ENCODE measurements at places on chromosomes 5 and 9.

GRCh38 chr5:10674582-10674981 lies 86.5 kb downstream of the DAP start:
- no peak for DNase-seq

- no peak for DNase-seq
Measured at GRCh38 chr9:125418404-125418803, 156.8 kb downstream of the GAPVD1 start.

DNA sequence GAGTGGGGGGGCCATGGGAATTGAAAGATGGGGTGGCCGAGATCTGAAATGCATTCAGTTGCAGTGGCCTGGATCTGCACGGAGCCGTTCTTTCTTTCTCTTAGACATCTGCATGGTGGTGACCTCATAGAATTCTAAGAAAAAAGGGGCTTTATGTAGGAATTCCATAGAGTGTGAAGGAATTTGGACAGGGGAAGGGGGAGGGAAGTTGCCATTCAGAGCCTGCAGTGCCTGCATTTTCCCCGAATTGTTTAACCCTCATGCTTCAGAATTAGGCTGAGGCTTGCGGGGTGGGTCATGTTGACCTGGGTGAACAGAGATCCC lies 4.9 kb downstream of the NEK6 start:
- no peak for DNase-seq

GRCh38 chr9:116789081-116789480 lies 102.0 kb downstream of the TRIM32 start:
- DNase-seq: no peak

- DNase-seq: no peak
Measured at GRCh38 chr5:126852091-126852571, 75.2 kb downstream of the LMNB1 start.

GRCh38 chr5:119312403-119312802 lies 43.4 kb upstream of the TNFAIP8 start:
- no peak for DNase-seq

DNA sequence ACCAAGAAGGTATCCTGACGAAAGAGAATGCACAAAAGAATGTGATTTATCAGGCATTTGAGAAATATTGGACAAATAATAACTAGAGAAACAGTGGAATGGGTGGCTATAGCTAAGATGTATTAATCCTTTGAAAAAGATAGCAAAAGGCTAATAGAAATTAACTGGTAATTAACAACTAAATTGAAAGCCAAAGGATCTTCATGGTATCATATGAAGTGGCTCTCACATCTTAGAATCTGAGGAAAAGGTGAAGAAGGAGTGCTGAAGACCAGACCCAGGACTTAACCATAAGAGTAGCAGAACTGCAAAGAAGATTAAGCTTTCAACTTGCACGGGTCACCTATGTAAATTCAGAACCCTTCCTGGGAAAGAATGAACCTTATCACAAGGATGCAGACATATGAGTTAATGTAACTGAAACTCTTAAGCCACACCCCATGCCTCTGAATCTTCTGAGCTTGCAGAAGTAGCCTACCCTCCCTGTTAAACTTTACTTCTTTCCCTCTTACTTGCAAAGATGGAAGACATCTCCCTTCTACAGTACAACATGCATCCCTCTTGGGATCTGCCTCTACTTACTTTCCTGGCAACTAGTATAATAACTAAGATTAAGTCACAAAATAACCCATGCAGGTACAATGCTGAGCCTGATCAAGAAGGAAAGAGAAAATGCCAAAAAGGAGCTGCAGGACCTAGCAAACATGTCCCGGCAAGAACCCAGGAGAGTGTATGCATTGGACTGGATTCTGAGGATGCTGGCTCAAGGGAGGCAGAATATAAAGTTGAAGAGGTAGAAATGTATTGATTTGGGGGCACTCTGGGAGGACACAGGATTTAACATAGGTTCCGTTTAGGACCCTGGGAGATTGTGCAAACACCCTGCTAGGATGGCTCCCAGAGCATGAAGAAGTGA lies 395.5 kb upstream of the SLC30A5 start:
- DNase-seq: no peak

DNA sequence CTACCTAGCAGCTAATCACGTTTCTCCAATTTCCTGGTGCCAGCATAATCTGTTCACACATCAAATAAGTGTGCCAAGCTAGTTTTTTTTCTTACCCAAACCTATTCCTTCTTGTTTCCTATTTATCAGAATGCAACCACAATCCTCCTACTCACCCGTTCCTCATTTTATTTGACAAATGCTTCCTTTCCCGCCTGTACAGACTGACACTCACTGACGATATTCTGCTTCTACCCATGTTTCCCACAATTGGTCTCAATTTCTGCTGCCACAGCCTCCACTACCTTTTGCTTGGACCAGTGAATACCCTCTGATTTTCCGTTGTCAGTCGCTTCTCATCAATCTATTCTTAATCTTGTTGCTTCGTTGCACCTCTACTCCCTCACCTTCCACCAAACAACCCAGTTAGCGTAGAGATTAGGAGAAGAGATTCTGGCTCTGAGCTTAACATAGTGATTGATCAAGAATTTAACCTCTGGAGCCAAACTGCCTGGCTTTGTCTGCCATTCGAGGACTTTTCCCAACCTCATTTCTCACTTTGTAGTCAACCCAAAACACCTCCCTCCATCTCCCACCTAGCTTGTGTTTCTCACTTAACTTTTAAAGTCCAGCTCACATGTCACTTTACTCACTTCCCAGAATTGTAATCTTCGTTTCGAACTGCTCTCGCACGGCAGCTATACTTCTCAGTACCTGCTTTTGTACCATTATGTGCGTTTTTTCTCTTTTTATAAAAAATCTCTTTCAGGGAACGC lies 729 bp upstream of the TMEM38B start:
- DNase-seq: no peak

DNA sequence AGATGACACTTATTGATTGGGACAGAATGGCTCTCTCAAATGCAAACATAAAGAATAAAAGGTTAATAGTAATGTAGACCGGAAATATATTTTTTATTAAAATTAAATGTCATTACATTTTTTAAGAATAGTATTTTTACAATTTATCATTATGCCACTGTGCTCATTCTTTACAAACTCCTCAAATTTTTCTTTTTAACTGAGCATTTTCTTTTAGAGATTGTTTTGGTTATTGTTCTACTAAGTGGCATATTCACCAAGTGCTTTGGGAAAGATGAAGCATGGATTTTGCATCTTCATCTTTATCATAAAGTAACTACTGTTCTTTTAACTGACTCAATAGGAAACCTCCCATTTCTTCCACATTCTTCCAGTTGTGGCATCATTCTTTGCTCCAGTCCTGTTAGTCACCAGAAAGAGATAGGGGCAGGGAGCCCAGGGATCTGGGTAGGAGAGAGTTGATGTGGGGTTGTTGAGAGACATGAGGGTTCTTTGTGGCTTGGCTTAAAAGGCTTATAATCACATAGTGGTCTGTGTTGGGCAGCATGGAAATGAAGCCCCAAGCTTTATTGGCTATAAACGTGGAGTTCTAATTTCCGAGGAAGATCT lies 69.8 kb downstream of the SYK start:
- DNase-seq: no peak

All from stimulated activated CD4-positive, alpha-beta T cell treated with anti-CD3 and anti-CD28 coated beads, Interleukin-1b, Interleukin-23, amount 100 ng/mL, for 48 hours (primary cell).